Activated T-helper 1 cell treated with anti-CD3 and anti-CD28 coated beads, Interleukin-12 subunit alpha, Interleukin-12 subunit beta, Interleukin-2, Interleukin-4 antibody, amounts not matched to agents 30 ng/mL and 10 ng/mL and 1 ng/mL, durations not matched to agents 14 hours and 24 hours and 36 hours (primary cell): ENCODE measurements at places on chromosomes 4 and X.

DNA sequence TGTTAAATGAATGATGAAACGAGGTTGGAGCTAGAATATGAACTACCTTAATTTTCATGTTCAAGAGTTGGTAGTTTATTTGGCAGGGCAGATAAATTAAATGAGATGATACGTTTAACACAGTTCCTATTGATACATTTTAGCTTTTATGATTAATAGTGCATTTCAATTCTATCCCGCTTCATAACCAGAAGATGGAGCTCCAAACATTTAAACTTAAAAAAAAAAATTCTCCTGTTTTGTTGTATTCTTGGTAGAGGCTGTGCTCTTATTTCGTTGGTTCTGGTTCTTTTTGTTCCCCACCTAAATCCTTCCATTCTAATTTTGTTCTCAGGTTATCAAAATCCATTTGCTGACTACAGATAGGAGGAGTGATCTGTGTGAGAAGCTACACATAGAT is 71.8 kb upstream of the PTPN13 start:
- DNase-seq: no peak

- no peak for DNase-seq
Measured at GRCh38 chr4:171256223-171256622, 557.0 kb upstream of the GALNTL6 start.

- DNase-seq: no peak
Measured at GRCh38 chrX:34716302-34716701, 59.2 kb upstream of the TMEM47 start.

DNA sequence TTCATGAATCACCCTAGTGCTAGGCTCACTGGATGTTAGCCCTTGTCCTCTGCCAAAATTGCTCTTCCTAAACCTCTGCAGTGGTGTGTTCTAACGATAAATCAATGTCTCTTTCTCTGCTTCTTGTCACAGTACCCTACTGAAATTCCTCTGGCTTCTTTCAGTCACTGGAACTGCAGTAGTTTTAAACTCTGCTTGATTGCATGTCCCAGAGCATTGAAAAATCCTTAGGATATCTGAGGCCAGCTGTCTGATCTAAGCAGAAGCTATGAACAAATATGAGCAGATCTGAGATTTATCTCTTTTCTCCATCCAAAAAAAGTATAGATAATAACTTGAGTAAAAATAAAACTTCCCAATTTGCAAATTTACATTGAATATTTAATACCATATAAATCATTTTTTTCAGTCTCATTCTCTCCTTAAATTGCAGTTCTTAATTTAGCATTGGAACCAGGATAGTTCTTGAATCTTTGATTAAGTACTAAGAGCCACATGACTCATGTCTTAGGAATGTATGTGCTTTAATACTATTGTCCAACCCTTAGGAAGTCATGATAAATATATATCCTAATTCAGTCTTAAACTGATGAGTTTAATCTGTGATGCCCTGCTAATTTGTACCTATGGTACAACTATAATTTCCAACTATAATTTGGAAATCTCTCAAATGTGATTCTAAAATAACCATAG is 169.7 kb downstream of the PDHA2 start:
- DNase-seq: no peak

- DNase-seq: no peak
Measured at GRCh38 chr4:52945326-52945898, 83.3 kb downstream of the RASL11B start.
